ENCODE measurements at places on chromosomes 12 and 14. TPM values are rescaled to one million over a fixed set of nuclear protein-coding genes. Genes with fewer than 3 reads are reported as not detected.

- no peaks in the 10 kb centered on the region for H3K4me1 ChIP-seq
- no peaks in the 10 kb centered on the region for H3K27me3 ChIP-seq
- no peak overlapping the region for H3K27ac ChIP-seq
- H3K4me3 ChIP-seq, result no peak overlapping the region
- no peak for DNase-seq
Measured at GRCh38 chr12:66808606-66809005, 129.7 kb upstream of the GRIP1 start.

The NXPH4 gene
- total RNA-seq, result not detected

- no peaks in the 10 kb centered on the region for H3K27me3 ChIP-seq
- no peak for DNase-seq
- H3K4me1 ChIP-seq, result peaks cover 44% of the 10 kb centered on the region
- H3K36me3 ChIP-seq, result no peaks in the 10 kb centered on the region
Measured at GRCh38 chr14:68250927-68251768, 431.6 kb downstream of the RAD51B start.

The TMEM132D gene
- total RNA-seq, result not detected
